ENCODE measurements at places on chromosomes 4 and X.

- no peak for DNase-seq
These were observed 6.5 kb upstream of the JAKMIP1 start for GRCh38 chr4:6206771-6207290.

- no peak for DNase-seq
These were observed 327.9 kb downstream of the FAT4 start for GRCh38 chr4:125642645-125643044.

DNA sequence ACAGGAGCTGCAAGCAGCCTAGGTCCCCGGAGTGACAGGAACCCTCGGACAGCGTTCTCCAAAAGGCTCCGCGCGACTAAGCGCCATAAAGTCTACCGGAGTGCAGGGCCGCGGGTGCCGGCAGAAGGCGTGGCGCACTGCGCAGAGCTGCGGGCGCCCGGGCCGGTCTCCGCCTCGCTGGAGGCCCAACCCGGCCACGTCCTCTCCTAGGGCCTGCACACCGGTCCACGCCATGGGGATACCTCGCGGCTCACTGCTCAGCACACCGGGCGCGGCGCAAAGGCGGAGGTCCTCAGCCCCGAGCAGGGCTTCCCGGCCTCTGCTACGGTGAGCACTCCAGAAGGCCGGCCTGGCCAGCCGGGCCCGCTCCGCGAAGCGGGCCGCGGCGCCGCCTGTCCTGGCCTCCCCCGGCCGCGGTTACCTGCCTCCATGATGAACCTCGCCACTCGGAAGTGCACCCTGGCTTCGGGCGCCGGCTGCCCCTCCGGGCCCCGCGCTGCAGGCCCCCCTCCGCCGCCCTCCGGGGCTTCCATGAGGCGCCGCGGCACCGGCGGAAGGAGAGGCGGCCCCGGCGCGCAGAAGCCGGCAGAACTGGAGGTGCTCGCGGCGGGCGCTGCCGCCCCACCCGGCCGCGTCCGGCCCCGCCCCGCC is at the start of gene CCNQ:
Gene CCNQ (minus strand): TSS at position 599 of the 651 bp plus-strand sequence. CDS start 66 bp downstream, at position 533.
- DNase-seq: peak; percentile 1

- DNase-seq: no peak
These were observed 2.5 kb downstream of the BEX1 start for GRCh38 chrX:103061486-103061885.

GRCh38 chr4:7753931-7754465 is 185.7 kb downstream of the AFAP1 start:
- DNase-seq: no peak

- no peak for DNase-seq
These were observed 11.9 kb upstream of the UBE2K start for GRCh38 chr4:39685990-39686389.

DNA sequence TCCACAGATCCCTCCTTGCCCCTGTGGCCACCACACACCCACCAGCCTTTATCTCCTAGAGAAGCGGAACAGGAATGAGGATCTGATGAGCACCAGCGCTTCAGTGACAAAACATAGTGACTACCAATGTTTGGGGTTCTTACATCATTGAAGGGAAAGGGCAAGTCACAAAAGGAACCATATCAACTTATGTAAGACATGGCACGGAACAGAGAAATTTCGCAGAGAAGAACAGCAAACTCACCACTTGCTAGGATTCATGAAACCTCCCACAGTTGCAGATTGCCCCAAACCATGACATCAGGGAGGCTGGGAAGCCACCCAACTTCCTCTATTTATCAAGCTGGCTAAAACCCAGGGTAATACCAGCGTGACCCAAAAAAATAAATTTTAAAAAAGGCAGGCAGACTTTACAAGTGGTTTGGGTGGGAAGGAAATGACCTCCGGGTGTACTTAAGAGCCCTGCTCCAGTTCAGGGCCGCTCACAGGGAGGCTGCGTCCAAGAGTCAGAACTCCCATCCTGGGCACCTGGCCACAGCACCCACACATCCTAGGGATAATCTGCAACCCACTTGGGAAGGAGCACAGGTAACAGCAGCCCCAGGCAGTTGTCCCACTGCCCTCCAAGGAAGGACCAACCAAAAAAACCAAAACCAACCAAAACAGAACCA is 36.0 kb downstream of the ADGRG2 start:
- DNase-seq: no peak

DNA sequence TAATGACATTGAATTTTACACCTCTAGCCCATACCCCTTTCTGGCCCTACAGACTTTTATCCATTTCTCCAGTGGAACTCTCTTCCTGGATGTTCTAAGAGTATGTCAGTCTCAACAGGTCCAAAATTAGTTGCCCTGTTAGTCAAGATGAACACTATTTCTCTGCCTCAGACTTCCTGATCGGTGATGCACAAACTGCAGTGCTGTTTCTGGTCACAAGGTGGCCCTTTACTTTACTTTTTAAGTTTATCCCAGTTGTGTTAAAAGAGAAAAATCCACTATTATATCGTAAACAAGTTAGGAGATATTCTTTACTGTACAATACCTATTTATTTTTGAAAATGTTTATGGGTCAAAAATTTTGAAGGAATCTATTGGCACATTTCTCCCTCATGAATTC is 13.1 kb downstream of the TCEAL7 start:
- peak; percentile 32 for DNase-seq

DNA sequence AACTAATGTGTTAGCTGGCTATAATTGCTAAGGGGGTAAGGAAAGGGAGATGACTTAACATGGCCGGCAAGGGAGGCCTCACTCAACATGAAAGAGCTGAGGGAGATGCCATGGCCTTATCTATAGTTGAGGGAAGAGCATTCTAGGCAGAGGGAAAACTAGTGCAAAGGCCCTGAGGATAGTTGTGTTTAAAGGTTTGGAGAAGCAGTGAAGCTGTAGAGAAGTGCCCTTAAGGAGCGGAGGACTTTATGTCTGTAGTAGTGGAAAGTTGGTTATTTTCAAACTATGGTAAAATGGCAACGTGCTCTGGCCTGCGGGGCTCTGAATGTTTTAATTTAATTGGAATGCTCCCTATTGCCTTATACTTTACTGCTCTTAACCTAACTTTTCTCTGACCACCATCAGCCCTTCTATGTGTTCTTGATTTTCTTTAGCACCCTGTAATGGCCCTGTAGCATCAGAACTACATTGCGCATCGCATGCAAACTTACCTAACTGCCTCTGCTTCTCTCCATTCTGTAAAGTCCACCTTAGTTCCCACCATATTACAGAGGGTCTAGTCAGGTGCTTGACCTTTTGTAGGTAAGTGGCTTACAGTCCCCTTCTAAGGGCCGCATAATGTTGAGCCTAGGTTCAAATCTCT is 35.8 kb downstream of the ERVMER34-1 start:
- DNase-seq: no peak

- no peak for DNase-seq
These were observed 137.1 kb downstream of the AMELX start for GRCh38 chrX:11430271-11430670.

DNA sequence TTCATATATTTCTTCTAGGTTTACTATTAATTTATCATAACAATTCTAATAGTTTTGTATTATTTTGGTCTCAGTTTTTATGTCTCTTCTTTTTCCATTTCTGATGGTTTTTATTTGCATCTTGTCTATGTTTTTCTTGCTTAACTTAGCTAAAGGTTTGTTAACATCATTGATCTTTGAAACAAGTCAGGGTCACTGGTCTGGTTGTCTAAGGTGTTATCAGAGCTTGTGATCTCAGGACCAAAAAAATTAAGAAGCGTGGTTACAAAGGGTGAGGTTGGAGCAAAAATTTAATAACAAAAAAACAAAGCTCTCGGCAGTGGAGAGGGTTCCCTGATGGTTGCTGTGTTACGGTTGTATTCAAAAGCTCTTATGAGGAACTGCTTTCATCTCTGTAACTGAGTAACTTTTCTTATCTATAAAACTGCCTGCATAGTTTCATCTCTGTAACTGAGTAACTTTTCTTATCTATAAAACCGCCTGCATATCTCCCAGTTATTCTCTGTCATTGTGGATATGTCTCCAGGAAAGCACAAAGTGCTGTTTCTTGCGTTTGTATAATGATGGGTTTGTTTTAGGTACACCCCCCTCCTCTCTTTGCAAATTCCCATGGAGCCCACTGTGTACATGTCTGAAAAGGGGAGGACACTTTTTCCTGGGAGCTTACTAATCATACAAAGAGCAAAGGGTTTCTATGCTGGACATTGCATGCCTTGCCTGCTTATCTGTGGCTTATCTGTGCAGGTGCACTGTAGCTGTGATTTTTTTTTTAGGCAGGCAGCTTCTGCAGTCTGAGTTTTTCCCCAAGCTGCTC is 62.4 kb upstream of the UGT2B15 start:
- DNase-seq: no peak

DNA sequence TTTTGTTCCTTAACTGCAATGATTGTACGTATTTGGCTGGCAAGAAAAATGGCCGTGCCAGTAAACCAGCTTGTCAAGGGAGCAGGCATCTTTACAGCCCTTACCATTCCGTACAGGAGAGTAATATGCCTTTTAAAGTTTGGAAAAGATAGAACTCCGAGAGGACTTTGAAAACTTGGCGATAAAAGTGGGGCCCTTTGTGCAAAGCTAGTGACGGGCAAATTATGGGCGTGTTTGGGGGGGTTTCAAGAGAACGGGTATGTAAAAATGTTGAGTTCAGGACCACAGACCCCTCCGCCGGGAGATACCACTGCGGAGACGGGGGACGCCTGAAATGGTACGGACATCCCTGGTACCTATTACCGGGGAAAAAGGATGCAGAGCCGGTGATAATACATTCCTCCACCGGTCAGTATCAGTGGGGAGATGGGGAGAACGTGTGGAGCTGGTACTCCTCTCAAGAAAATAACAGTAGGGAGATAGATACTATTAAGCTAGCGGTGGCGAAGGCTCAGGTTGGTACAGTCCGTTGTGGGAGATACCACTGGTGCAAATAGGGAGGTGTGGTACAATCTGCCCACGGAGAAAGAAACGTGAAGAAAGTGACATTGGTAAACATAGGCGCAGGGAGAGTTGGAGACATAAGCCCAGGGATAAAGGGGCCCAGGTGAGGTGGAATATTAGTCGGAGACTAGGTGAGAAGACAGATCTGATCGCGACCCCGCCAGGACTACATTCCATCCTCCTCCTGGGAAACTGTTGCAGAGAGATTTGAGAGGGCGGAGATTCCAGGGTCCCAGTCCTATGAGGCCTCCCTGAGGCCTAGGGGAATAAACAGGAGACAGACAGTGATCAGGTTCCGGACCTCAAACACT is 14.5 kb downstream of the SPACA5 start:
- DNase-seq: peak; percentile 83

- DNase-seq: no peak
These were observed 89.7 kb downstream of the PPEF1 start for GRCh38 chrX:18797141-18797540.

- DNase-seq: no peak
These were observed 68.1 kb downstream of the HPF1 start for GRCh38 chr4:169689681-169690080.

DNA sequence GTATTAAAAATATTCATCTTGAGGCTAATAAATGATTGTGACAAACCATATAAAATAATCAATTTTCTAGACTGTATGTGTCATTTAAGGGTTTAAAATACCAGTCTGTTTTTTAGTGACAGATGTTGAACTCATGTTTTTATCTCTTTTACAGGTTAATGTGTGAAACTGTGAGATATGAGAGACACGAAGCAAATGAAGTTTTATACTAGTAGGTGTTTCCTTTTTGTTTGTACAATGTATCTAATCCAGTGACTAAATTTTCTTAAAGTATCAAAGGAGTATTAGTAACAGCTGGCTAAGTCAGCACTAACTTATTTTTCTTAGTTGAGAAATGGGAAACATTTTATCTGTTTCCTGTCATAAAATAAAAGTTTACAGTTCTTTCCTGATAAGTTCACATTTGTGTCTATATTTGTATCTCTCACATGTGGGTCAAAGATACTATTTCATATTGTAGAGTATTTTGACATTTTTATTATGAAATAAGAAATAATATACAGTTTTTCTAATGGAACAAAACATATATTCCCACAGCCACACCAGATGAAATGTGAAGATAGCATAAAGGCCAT is 90.3 kb downstream of the RAPGEF2 start:
- no peak for DNase-seq

GRCh38 chr4:20944961-20945360 is 244.7 kb downstream of the PACRGL start:
- no peak for DNase-seq

DNA sequence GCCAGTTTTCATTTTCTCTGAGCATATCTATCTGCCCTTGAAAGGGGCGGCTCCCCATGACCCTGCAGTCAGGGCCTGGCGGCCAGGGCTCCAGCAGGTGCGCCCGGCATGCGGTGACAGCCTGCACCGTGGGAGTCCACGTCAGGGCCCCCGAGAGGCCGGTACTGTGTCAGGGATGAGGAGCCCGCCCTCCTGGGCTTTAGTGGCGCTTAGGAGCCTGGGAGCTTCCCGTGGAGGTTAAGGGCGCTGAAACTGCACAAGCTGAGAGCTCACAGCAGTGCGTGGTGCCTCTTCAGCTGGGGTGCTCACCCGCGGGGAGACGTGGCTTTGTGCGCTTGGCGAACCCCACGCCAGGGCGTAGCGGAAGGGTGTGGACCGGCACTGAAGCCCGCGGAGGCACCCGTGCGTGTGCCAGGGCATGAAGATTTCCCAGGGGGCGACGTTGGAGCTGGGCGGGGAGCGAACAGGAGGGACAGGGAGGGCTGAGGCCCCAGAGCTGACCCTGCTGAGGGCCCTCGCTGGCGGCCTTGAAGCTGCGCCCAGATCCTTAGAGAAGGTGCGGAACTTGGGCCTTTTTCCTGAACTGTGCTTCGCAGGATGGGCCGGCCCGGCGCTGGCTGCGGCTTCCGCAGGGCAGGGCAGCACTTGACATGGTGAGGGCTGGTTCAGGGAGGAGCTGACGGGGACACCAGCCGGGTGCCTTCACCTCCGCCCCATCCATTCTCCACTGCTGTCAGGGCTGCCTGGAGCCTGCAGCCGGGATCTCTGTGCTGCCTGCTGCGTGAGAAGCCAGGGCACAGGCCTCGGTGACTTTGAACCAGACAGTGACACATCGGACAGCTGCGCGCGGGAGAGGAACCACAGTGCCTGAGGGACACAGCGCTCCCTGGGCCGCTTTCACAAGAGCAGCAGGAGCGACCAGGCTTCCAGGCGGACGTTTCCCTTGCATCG is 32.9 kb downstream of the HTT-AS start:
- DNase-seq: peak; percentile 60

- DNase-seq: no peak
These were observed 18.3 kb upstream of the PPID start for GRCh38 chr4:158741326-158742021.

GRCh38 chr4:170003071-170004070 is 22.8 kb downstream of the MFAP3L start:
- DNase-seq: no peak

DNA sequence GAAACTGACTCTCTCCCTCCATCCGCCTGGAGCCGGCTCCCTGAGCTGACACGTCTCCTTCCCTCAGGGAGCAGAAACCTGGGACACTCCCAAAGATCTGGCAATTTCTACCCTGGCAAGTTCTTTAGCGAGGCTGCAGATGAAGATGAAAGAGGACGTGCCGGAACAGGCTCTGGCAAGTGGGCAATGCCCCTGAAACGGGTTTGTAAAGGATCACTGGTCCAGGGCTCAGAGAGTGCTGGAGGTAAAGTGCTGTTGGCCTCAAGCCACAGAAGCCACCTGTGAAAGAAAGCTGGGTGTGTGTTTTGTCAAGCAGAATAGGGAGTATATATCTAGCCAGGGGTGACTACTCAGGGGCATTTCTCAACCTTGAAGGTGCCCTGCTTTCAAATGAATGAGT is 131.4 kb upstream of the ATP6AP2 start:
- no peak for DNase-seq

GRCh38 chr4:88101165-88101564 is 57.3 kb downstream of the ABCG2 start:
- DNase-seq: no peak

GRCh38 chrX:19595043-19595677 is 79.9 kb upstream of the MAP3K15 start:
- DNase-seq: peak; percentile 70

- no peak for DNase-seq
These were observed 41.3 kb upstream of the CRMP1 start for GRCh38 chr4:5933996-5934831.

- DNase-seq: no peak
These were observed 718.6 kb downstream of the CCSER1 start for GRCh38 chr4:90845777-90846176.

Measured in fibroblast of gingiva (primary cell).